ENCODE measurements at places on chromosomes 12 and 14.

DNA sequence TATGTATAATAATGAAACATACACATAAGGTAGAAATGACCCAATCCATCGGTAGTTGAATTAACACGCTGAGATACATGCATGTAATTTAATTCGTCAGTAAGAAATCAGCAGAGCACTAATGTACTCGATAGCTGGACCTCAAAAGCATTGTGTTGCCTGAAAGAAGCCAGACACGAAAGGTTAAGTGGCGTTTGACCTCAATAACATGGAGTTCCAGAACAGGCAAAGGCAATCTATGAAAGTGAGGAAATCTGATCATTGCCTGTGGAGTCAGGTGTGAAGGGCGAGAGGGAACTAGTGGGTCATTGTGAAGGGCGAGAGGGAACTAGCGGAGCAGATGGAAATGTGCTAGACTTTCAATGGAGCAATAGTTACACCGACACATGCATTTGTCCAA, 970.4 kb upstream of the TMEM132C start:
- no peak for DNase-seq

DNA sequence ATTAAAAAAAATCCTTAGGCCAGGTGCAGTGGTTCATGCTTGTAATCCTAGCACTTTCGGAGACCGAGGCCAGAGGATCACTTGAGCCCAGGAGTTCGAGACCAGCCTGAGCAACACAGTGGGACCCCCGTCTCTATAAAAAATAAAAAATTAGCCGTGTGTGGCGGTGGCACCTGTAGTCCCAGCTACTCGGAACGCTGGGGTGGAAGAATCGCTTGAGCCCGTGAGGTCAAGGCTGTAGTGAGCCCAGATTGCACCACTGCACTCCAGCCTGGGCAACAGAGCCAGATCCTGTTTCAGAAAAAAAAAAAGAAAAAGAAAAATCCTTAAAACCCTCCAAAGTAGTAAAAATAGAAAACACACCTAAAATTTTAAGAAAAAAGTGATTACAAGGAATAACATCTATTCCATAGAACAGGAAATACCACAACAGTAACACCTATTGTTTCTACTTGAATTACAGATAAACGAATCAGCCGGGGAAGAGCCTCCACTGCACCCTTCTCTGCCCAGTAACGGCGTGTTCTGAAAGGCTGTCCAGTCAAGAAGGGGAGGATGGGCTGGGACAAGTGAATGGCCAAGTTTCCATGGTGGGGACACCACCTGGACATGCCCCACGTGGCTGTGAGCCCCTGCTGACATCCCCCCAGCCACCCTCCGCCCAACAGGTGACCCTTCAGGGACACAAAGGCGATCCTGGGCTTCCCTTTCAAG, 17.8 kb downstream of the POLE start:
- no peak for DNase-seq

GRCh38 chr14:80948291-80948690, 6.8 kb upstream of the CEP128 start:
- no peak for DNase-seq

DNA sequence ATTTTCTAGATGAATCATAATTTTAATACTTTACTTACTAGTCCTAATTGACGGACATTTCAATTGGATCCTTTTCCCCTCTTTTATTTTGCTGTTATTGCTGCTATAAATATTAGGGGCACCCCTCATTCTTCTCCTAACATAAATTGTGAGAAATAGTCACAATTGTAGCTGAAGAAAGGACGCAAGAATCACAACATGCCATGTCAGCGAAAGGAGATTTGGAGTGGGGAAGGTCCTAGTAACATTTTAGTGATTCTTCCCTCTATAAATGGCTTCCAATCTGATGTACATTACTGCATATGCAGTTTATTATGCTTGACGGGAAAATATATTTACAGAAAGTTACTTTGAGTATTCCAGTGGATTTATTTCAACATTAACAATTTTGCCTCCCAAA, 7.7 kb upstream of the PLEKHH1 start:
- no peak for DNase-seq

GRCh38 chr12:7583471-7583870, 79.9 kb upstream of the CD163 start:
- DNase-seq: no peak

DNA sequence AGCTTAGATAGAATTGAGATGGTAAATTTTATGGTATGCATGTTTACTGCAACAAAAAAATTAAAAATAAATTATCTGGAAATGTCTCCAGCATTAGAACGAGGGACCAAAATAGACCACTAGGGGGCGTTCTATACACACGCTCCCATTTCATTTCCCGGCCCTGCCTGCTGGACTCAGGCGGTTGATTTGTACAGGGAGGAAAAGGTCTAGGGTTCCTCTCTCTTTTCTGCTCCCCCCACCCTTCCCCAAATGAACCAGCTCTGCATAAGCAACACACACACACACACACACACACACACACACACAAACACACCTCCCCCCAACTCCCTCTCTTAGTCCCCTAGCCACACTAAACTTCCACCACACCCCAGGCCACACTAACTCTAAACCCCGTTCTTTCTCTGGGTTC, 7.8 kb upstream of the DTX1 start:
- peak; percentile 78 for DNase-seq

GRCh38 chr14:53979747-53980642, 23.4 kb upstream of the BMP4 start:
- DNase-seq: no peak

- no peak for DNase-seq
These were observed 43.9 kb downstream of the TTC9 start for GRCh38 chr14:70685474-70686197.

GRCh38 chr14:53766106-53766505, 190.5 kb downstream of the BMP4 start:
- no peak for DNase-seq

DNA sequence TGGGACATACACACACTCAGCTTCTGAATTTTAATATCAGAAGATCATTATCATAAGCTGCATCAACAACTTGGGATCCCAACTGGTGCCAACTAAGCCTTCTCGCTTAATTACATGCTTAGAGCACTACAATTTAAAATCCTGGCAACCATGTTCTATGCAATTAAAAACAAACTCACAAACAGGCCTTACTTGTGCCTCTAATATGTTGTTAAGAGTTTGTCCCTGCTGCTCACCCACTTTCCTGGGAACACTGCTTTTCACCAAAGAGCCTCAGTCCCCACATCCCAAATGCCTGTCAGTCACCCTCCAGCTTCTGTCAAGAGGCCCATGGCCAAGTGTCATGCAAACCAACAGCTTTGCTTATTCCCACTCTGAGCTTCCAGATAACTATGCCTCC, 69.7 kb downstream of the TTC9 start:
- DNase-seq: no peak

GRCh38 chr12:106093246-106093645, 45.5 kb downstream of the NUAK1 start:
- no peak for DNase-seq

DNA sequence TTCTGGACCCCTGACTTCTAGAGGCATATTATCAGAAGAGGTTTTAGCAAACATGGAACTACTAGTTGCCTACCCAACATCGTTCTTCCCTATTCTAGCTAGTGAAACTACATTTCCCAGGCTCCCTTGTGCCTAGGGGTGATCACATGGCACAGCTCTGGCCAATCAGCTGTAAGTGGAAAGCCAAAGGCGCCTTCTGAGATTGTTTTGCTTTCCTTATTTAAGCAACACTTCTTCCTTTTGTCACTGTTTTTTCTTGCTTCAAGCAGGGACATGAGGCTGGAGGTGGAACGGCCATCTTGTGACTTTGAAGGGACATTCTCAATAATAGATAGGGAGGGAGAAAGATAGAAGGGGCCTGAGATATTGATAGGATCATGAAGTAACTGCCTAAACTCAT, 136.7 kb downstream of the ZNF664 start:
- DNase-seq: peak; percentile 35

DNA sequence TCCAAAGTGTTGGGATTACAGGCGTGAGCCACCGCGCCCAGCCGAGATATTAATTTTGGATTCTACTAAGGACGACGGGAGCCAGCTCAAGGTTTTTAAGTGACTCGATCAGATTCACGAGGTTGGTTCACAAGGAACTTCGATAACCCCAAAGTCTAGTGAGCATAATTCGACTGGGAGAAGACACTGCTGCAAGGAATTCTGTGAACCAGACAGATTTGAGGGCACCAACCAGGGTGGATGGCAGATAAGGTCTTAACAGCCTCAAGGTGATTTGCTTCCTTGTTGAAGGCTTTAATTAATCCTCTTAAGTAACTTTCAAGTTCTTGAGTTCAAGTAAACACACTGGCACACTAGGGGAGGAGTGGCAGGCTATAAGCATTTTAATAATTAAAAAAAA, 1.1 kb upstream of the KLHDC2 start:
- no peak for DNase-seq

DNA sequence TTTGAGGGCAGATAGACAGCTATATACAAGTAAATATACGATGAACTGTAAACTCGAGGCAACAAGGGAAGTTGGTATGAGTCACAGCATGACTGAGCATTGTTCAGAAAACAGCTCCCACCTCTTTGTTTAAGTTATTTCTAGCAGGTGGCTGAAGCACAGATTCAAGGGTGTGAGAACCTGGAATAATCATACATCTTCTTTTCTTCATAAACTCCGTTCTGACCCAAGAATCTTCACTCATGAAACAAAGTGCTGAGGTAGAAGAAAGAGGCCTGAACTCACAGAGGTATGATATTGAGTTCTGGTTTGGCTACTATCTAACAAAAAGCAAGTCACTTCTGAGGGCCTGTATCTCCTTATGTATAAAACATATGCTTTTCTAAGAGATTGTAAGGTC, 364.1 kb upstream of the KITLG start:
- no peak for DNase-seq

GRCh38 chr14:28635387-28635786, 131.2 kb upstream of the FOXG1 start:
- peak; percentile 14 for DNase-seq

DNA sequence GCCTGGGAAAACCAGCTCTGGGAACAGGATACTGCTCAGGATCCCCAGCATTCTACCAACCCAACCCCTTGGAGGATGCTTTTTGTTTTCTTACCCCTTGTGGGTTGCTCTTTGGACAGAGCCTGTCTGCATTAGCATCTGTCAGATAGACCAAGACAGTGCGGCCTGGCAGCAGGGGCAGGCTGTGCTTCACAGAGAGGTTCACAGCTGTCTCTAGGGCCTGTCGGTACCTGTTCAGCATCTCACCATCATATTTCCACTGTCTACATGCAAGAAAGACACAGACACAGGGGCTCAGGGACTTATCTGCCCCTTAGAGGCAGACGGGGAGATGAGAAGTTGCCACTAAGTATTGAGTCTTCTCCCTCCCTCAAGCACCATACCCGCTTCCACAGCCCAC, 21.8 kb downstream of the TEP1 start:
- no peak for DNase-seq

DNA sequence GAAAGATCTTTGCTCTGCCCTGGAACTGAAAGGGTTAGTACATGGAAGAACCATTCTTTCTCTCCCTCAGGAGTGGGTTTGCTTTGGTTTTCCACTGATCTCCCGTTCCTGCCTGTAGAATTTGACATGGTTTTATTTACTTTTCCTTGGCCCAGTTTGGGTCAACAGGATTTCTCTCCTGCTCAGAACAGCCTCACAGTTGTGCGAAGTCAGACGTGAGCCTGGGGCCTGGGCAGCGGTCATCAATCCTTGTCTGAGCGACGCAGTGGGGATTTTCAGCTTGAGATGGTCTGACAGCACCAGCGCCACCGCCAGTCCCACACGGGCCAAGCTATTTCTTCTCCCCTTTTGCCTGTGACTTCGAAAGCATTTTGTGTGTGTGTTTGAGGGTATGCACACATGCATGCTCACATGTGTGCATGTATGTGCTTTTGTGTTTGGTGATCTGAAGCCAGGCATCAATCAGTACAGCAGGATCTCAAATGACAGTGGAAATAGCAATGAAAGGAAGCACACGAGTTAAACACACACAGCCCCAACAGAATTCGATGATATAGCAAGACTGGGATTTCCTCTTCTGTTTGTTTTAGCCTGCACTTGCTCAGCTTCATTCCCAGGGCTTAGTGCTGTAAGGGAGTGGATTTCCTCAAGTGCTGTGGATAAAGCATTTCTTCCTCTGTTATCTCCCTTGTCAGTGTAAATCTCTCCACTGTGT, 58.3 kb downstream of the SMOC1 start:
- DNase-seq: no peak

DNA sequence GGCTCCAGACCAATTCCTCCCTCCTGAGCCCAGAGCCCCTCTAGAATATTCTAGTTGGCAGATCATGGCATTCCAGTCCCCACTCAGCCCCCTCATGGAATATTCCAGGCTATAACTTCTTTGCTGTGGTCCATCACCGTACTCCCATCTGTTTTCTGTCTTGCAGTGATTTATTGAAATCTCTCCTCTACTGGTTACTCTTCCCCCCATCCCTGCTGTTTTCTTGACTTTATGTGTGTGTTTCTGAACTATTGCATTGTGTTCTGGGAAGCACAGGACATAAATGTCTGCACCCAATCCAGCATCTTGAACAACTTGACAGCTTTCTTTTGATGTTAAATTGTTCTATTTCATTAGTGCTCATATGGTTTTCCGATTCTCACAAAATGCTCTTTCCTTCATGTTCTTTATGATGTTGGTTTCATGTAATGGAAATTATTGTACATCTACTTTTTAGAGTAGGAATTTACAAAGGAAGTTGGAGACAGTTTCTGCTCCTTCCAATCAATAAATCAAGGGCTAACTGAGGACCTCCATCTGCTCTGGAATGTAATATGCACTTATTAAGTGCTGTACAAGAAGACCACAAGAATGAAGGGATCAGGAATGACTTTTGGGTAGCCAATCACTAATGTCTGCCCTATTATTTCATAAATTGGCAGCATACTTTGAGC, 26.3 kb downstream of the PDE6H start:
- no peak for DNase-seq

GRCh38 chr12:24591715-24592440, 357.0 kb downstream of the BCAT1 start:
- no peak for DNase-seq

GRCh38 chr12:111312708-111313107, 56.2 kb downstream of the PHETA1 start:
- DNase-seq: no peak

- no peak for DNase-seq
These were observed 43.5 kb upstream of the KCNA5 start for GRCh38 chr12:5000204-5000603.

DNA sequence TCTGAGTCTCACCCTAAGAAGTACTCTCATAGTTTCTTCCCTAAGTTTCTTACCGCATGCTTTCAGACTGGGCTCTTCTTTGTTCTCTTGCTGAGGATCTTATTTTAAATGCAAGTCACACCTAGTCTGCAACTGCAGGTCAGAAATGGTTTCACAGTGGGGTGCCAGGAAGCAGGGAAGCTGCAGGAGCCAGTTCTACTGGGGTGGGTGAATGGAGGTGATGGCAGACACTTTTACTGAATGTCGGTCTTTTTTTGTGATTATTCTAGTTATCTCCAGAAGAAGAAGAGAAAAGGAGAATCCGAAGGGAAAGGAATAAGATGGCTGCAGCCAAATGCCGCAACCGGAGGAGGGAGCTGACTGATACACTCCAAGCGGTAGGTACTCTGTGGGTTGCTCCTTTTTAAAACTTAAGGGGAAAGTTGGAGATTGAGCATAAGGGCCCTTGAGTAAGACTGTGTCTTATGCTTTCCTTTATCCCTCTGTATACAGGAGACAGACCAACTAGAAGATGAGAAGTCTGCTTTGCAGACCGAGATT, 1.7 kb downstream of the FOS start:
- DNase-seq: no peak

- DNase-seq: no peak
These were observed 254.7 kb downstream of the ADGRD1 start for GRCh38 chr12:131208425-131208824.
